ENCODE measurements at places on chromosomes 5 and 9. TPM values are rescaled to one million over a fixed set of nuclear protein-coding genes. Genes with fewer than 3 reads are reported as not detected.

- DNase-seq: no peak
Measured at GRCh38 chr9:78612091-78612490, 315.2 kb downstream of the PSAT1 start.

GRCh38 chr9:109249615-109250014 lies 71.2 kb downstream of the EPB41L4B start:
- no peak for DNase-seq

NOXA1 gene
- 0.14 TPM for total RNA-seq

PCDHA4 gene
- not detected for total RNA-seq

CDKN2B-AS1 gene
- total RNA-seq: not detected
